Ovary (tissue), 10 donors: ENCODE measurements at places on chromosomes 12 and 14. TPM values are rescaled to one million over a fixed set of nuclear protein-coding genes. Genes with fewer than 3 reads are reported as not detected.

DNA sequence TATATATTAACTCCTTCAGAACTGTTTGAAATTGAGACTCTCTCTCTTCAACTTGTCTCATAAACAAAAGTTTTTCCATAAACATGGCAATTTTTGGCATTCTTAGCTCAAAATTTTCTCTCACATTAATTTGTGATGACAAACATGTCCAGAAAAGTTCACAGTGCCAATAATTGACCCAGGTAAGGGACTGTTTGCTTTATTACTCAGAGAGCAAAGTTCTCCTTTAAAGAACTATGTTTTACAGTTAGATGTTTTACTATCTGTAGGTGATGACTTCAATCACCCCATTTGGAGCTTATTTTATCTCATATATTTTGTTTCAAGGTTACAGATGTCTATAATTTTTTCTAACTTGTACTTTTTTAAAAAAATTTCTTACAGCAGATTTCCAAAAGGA lies 855.6 kb downstream of the SLC16A7 start:
- no peaks in the 10 kb centered on the region for H3K36me3 ChIP-seq
- DNase-seq, result no peak
- H3K4me1 ChIP-seq, result no peaks in the 10 kb centered on the region
- no peak overlapping the region for H3K4me3 ChIP-seq

The SLC10A1 gene
- total RNA-seq, result not detected

DNA sequence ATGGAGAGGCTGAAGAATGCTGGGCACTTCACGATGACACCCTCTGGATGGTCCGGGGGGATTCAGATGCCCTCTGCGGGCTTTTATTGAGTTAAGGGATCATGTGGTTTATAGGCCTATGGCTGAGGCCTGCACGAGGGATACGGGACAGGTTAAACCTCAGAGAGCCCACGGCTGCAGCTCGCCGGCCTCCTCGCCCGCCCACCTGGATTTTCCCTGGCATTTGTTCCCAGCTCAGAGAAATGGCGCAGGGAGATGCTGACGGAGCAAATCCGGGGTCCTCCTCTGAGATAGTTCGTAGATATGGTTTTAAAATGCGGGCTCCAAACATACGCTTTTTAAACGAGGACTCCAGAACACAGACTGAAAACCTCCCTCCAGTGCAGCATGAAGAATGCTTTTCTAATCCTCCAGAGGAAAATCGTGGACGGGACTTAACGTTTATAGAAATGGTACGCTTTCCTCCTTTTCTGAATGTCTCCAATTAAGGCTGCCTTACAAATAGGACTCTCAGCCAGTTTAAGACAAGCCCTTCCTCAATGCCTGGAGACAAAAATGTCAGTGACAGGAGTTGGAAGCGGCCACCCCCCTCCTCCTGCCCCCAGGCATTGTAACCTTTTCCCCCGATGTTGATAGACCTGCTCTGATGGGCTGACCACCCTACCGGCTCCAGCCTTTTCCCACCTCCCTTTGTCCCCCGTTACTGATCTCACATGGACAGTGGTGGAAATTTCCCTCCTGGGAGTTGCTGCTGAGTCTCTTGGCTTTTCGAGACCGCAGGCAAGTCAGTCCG lies 16.6 kb downstream of the CCND2 start:
- H3K4me1 ChIP-seq, result no peaks in the 10 kb centered on the region
- no peak overlapping the region for H3K27ac ChIP-seq
- H3K36me3 ChIP-seq, result no peaks in the 10 kb centered on the region
- H3K4me3 ChIP-seq, result no peak overlapping the region
- DNase-seq, result no peak

GRCh38 chr12:125473501-125473900 lies 408.3 kb downstream of the AACS start:
- H3K4me1 ChIP-seq, result no peaks in the 10 kb centered on the region
- H3K4me3 ChIP-seq, result no peak overlapping the region
- H3K36me3 ChIP-seq, result no peaks in the 10 kb centered on the region
- H3K27ac ChIP-seq, result no peak overlapping the region

GRCh38 chr12:112046003-112046402 lies 32.8 kb downstream of the ERP29 start:
- H3K27ac ChIP-seq, result no peak overlapping the region
- DNase-seq, result no peak
- H3K4me3 ChIP-seq, result no peak overlapping the region
- H3K27me3 ChIP-seq, result no peaks in the 10 kb centered on the region

DNA sequence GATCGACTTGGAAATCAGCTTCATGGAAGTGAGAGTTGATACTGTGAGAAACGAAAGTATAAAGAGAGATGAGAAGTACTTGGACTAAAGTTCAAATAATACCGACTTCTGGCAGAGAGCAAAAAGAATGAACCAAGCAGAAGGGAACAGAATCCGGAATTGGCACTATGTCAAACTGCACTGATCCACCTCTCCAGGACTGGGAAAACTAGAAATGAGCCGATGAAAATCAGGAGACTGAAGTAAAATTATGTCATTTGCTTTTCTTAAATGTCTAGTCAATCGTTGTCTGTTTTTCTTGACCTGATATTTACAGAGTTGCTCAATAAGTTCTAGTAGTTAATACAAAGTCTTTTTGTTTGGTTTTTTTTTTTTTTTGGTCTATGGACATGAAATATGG lies 163.0 kb upstream of the FOXG1 start:
- no peak for DNase-seq
- no peaks in the 10 kb centered on the region for H3K27me3 ChIP-seq
- H3K4me3 ChIP-seq, result no peak overlapping the region
- H3K4me1 ChIP-seq, result no peaks in the 10 kb centered on the region
- H3K36me3 ChIP-seq, result no peaks in the 10 kb centered on the region
- no peak overlapping the region for H3K27ac ChIP-seq

DNA sequence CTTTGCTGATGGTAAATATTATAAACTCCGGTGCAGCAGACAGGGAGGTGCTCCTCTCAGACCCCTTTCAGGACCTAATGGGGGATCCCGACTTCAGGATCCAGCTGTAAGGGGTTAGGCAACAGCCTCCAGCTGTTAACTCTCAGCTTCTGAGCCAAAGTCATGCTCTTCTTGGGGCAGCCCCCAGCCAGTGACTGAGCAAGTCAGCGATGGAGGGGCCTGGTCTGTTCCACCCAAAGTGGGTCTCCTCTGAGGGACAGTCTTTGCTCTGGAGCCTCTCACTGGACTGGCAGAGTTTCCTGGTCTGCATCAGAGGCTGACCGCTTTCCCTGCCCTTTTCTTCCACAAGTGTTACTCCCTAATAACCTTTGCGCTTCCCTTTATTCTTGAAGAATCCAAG lies 184.2 kb upstream of the DIO3 start:
- no peak overlapping the region for H3K4me3 ChIP-seq
- no peaks in the 10 kb centered on the region for H3K36me3 ChIP-seq
- no peaks in the 10 kb centered on the region for H3K27me3 ChIP-seq

- no peak overlapping the region for H3K4me3 ChIP-seq
- H3K4me1 ChIP-seq, result no peaks in the 10 kb centered on the region
- no peak overlapping the region for H3K27ac ChIP-seq
- H3K36me3 ChIP-seq, result no peaks in the 10 kb centered on the region
These were observed 63.1 kb downstream of the STON2 start for GRCh38 chr14:81337073-81337472.
